ENCODE measurements at places on chromosomes 7 and 10. TPM values are rescaled to one million over a fixed set of nuclear protein-coding genes. Genes with fewer than 3 reads are reported as not detected.

- DNase-seq = no peak
Observed at GRCh38 chr7:27248911-27249723, 6.5 kb downstream of the EVX1 start.

- no peak for DNase-seq
Observed at GRCh38 chr7:22301790-22302189, 55.2 kb downstream of the RAPGEF5 start.

DNA sequence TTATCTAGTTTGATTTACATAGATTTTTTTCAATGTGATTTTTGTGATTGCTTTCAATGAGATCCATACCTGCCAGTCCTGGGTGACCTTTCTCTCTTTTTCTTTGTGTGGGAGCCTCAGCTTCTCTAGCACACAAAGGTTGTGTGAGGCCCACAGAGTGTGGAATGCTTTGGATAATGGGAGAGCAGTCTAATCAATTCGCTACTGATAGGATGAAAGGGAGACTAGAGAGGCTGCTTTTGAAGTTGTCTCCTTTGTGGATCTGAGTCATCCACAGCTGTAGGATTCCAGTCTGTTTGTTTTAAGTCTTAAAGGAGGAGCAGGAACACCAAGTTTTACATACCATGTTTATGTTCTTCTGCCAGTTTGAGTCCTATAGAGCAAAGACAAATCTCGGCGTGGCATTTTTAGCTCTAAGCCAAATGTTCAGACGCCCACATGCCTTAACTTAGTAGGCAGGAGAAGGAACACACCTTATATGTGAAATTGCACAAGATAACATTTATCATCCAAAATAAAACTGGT lies 330.0 kb downstream of the ARL4A start:
- no peak for DNase-seq

- DNase-seq = no peak
Observed at GRCh38 chr7:2657920-2658671, 26.3 kb downstream of the TTYH3 start.

DNA sequence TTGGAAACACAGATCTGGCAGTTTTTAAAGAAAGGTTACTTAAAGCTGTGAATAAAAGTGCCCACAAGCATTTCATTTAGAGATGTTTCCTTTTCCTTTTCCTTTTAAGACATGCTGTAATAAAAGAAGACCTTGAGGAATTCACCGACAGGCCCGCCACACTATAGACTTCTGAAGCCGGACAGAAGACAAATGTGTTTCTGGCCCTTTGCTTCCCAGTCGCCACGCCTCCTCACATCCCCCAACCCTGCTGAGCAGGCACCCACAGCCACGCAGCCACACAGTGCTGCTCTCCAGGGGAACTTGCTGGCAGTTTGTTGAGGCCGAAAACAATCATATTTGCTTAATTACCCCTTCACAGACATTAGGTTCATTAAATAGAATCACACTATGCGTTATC lies 83.4 kb downstream of the SLC25A13 start:
- DNase-seq = no peak

DNA sequence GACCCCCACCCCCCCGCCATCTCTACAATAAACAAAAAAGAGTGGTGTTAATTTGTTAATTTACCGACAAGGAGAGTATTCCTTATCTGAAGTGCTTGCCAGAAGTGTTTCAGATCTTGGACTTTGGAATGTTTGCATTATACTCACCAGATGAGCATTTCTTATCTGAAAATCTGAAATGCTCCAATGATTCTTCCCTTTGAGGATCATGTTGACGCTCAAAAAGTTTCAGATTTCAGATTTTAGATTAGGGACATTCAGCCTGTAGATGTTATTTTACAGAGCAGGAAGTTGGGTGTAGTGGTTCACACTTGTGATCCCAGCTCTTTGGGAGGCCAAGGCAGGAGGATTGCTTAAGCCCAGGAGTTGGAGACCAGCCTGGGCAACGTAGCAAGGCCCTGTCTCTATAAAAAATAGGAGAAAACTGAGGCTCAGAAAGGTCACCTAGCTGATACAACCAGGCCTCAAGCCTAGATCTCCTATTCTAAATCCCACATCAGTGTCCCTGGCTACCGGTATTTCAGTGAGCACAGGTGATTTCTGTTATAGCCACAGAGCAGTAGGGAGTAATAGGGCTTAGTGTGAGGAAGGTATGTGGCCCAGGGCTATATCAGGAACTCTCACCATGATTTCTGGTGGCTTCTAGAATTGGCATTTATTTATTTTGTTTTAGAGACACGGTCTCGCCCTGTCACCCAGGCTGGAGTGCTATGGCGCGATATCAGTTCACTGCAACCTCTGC lies 35.4 kb downstream of the TMEM120A start:
- DNase-seq = no peak

DNA sequence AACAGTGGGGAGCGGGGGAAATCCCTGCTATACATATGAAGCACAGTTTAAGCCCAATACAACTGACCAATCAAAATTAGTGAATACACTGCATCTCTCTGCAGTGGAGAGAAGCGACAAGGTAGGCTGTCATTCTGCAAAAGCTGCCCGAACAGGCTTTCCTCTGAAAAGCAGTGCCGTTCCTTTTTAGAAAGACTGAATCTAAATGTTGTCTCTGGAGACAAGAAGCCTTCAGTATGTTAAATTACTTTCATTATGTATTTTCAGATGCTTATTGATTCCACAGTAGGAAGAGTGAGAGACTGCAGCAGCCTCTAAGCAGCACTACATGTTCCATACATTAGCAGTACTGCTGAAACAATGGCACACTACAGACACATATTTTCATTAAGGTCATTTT lies at the start of gene GPR22:
Gene GPR22 (plus strand): TSS at position 129 of the 400 bp plus-strand sequence. CDS start 4,004 bp downstream, outside the sequence.
- DNase-seq = no peak

- DNase-seq = no peak
Observed at GRCh38 chr10:21702633-21703111, 168.6 kb downstream of the MLLT10 start.

DNA sequence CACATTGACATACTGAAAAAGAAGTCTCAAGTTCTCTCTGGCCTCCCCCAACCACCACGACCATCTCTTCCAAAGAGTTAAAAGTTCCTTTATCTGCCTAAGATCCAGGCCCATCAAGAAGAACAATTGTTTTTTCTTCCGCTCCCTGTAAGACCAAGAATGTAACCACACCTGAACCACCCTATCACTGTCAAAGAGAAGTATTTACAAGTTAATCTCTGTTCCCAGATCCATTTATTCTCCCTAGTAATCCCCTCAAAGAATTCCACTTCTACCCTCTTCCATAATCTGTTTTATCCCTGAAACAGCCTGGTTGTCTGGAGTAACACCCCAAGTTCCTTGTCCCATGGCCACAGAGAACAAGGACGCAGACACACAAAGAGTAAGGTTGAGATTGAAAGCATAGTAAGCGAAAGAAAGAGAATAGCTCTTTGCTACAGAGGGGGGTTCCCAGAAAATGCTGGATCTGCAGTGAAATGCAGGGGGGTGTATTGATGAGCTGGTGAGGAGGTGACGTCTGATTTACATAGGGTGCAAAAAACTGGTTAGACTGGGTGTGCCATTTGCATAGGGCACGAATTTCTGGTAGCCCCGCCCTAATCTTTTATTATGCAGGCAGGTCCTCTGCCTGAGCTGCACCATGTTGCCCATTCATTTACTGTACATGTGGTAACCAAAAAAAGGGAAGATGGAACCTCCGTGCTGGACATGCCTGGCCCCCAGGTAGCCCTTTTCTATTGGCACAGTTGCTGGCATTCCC lies 122.0 kb downstream of the SKIDA1 start:
- no peak for DNase-seq

DNA sequence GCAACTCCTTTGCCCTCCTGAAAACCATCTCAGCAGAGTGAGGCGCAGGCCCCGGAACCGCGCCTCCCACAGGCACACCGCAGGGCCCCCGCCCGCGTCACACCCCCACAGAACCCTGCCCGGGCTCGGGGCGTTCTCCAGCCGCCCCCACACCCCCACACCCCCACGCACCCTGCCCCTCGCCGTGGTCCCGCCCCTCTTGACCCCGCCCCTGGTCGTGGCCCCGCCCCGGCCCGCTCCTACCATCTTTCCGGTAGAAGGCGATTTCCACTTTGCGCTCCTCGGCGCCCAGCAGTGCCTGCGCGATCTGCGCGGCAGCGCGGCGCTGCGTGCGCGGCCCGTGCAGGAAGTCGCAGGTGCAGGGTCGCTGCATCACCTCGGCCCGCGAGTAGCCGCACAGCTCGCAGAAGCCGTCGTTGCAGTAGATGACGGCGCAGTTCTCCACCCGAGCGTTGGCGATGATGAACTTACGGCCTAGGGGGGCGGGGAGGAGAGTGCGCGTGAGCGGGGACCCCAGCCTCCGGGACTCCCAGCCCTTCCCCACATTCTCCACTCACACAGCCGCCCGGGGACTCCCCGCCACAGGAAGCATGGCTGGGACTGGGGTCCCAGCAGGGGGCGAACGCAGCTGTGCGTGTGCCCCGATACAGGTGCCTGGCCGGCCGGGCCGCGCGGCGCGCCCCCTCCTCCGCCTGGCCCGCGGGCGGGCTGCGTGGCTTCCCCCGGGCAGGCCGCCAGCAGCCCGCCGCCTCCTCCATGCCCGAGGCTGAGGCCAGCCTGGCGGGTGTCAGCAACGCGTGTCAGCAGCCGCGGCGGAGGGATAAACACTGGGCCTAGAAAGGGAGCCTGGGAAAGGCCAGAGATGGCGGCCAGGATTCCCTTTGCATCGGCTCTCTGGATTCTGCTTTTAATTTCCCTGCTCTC lies 3.4 kb downstream of the KCNH2 start:
- DNase-seq = peak; percentile 54

DNA sequence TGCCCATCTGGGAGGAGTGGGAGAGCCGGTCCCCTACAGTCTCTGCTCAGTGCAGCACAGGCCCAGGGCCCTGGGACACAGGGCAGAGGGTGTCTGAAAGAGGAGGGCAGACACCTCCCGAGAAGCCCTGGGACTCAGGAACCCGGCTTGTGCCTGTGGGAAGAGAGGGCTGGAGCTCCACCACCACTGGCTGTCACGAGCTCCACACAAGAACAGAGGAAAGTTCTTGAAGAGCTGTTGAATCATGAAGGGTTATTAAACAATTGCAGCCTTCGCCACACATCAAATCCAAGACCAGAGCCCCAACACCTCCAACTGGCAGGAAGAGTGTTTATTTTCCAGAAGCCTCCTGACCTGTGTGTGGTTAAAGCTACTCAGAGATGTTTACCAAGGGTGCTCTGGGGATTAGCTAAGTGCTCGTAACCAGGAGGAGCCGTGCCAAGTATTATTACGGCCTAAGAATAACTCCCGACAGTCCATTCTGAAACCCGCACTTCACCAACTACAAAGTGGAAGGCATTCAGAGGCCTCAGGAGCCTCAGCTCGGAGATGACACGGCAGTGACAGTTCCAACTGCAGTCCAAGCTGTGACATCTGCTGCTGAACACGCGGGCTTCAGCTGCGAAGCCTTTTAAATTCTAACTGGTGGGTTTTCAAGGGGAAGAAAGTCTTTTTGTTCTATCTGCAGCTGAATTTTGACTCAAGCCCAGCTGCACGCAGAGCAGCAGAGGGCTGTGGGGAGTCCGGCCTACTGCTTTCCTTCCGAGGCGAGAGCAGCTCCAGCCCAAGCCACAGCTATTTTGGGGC lies 75.1 kb downstream of the MAD1L1 start:
- DNase-seq = no peak

GRCh38 chr7:105210721-105211205 lies 178.0 kb downstream of the SRPK2 start:
- DNase-seq = no peak

GRCh38 chr10:117503244-117504205 lies 39.0 kb upstream of the EMX2 start:
- DNase-seq = no peak

- DNase-seq = no peak
Observed at GRCh38 chr7:1883031-1883761, 213.1 kb downstream of the ELFN1 start.

- DNase-seq = peak; percentile 41
Observed at GRCh38 chr10:49398000-49398861, 2.3 kb upstream of the DRGX start.

- DNase-seq = peak; percentile 56
Observed at GRCh38 chr7:152435384-152436110, at the start of gene KMT2C. Gene KMT2C (minus strand): TSS chr7:152436003. CDS start chr7:152435786, 217 bp downstream.

- DNase-seq = no peak
Observed at GRCh38 chr7:157028199-157028903, 17.9 kb upstream of the MNX1 start.

DNA sequence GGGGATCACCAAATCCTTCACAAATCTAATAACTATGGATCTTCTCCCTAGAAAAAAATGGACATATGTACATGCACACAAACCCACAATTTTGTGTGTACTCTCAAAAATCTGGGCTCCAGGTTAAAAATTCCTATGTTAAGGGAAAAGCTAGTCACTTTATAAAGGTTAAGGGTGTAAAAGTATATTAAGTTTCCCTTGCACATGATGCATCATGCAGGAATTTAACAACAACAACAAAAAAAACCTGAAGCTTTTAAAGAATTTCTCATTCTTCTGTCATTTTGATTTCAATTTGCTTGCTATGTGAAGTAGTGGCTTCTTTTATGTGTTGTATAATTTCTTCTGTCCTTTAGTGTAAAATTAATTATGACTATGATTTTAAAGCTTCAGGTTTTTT lies 123.7 kb downstream of the CNOT4 start:
- no peak for DNase-seq

DNA sequence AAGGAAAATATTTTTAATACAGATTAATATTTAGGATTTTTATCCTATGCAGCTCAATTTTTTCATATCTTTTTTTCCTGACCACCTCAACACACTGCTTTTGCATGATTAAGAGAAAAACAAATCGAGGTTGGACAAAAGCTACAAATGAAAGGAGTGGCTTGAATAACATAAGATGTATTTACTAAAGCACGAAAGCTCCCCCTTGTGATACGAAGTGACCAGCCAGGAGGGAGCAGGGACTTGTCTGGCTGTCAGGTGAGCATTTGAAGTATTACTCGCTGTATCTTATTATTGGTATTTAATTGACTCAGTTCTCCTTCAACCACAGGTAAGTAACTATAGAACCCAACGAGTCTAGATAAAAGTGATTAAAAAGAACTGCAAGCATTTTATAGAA lies 265.2 kb upstream of the PHF14 start:
- DNase-seq = no peak

PHYH gene
- 10.8 TPM for total RNA-seq

PNLIPRP1 gene
- total RNA-seq = not detected
